ENCODE measurements at places on chromosomes 5 and 9.

DNA sequence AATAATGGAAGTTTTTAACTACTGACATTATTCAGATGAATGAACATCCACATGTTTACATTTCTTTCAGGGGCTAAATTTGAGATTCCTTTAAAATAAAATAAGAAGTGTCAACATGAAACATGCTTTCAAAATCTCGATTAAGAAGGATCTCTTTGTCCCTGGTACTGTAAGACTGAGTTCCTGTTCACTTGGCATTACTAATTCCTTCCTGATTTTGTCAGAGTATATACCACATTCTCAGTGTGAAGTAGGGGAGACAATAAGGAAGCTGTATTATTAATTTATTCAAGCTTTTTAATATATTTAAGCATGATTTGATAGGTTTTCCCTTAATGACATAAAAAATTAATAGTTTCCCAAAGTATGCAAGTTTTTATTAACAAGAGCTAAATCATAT, 81.5 kb upstream of the GRHPR start:
- no peak for DNase-seq

- DNase-seq = no peak
These were observed 38.9 kb downstream of the TPPP start for GRCh38 chr5:654071-654778.

GRCh38 chr9:135992486-135993408, 31.6 kb upstream of the UBAC1 start:
- no peak for DNase-seq

GRCh38 chr5:73438645-73439470, 9.7 kb downstream of the FOXD1 start:
- DNase-seq = no peak

DNA sequence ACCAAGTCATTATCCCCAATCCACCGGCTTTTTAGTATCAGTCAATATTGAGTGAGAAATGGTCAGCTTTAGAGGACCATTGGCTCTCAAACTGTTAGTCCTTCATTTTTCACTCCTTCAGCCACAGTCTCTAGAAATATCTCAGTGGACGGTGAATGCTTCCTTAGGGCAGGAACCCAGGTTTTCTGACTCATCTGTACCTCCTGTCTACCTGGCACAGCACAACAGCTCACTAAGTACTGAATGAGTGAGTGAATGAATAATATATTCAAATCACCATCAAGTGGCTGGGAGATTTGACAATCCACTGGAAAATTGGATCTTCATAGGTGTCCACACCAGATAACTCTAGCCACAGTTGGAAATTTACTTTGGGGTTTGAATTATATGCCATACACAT, 609.5 kb upstream of the CLINT1 start:
- DNase-seq = no peak

DNA sequence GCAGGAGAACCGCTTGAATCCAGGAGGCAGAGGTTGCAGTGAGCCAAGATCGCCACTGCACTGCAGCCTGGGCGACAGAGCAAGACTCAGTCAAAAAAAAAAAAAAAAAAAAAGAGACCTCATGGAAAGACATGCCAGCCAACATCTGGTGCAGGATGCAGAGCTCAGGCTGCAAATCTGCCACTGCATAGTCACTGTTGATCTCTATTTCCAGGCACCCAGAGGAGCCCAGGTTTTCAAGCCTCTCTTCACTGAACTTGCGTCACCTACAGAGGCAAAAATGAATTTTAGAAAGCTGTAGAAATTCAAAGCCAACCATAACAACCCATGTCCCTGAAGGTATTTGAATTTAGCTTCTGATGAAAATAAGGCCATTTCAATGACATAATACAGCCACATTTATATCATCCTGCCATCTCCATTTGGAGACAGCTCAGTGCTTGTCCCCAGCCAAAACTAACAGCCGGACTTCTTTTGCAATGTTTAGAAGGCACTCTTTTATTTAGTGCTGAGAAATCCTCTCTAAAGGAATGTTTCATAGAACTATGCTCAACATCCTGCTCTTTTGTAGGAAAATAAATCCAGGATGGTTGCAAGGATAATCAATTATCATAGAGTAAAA, 113.3 kb downstream of the SNX18 start:
- no peak for DNase-seq

- peak; percentile 34 for DNase-seq
These were observed 36.2 kb upstream of the ANKRD55 start for GRCh38 chr5:56269216-56269927.

GRCh38 chr9:4861145-4861544, 68.4 kb downstream of the RCL1 start:
- DNase-seq = no peak

DNA sequence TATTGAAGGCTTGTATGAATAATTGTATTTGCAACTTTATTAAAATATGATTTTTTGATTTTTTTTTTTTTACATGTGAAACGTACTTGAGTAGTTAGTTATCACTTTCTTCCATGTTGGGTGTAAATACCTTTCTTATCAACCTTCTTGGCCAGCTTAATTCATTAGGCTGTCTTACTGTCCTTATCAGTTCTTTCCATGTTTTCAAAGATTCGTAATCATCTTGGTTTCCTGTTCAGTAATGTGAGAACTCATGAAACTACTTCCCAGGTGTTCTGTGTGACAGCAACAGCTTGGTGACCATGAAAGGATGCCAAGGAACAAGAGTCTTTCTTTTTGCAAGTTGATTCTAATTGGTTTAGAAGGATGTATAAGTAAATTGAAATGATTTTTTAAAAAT, 100.0 kb downstream of the ADGRV1 start:
- no peak for DNase-seq

- no peak for DNase-seq
These were observed 17.8 kb downstream of the FBXO38 start for GRCh38 chr5:148401604-148402003.

- no peak for DNase-seq
These were observed 112.2 kb downstream of the ZNF608 start for GRCh38 chr5:124634228-124634739.

DNA sequence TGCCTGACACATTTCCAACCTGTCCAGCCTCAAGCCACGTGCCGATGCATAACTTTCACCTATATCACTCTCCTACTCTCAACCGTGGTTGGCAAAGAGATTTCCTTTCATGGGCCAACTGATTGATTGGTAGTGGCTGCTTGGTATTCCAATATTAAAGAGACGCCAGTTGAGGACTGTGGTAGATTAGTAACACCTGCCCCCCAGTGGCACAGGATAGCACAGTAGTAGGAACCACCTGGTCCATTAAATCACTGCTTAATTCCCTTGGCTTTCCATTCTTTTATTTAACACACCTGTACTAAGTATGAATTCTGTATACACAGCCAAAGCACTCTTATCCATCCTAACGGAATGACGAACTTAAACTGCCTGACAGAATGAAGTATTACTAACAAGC, 19.1 kb upstream of the FOXB2 start:
- DNase-seq = no peak

DNA sequence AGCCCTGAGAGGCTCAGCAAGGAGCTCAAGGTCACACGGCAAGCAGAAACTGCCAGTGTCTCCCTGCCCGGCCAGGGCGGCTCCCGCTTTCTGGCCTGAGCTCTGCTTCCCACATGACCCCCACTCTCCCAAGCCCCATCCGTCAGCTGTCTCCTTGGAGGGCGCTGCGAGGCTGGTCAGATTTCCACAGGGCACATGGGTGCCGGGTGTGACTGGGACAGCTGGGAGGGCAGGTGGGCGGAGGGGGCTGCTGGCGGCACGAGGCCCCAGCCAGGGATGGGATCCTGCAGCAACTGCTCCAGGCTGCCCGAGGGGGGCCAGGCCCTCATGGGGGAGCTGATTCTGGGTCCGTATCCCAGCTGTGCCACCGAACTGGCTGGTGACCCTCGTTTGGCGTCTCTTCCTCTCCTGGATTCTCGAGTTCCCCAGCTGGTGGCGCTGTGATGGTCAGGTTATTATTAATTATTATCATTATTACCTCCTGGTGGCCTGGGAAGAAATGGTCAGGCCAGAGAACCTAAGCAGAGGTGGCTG, 12.9 kb upstream of the WDR38 start:
- DNase-seq = no peak

- no peak for DNase-seq
These were observed 1699.3 kb upstream of the CDH9 start for GRCh38 chr5:28737682-28738081.

DNA sequence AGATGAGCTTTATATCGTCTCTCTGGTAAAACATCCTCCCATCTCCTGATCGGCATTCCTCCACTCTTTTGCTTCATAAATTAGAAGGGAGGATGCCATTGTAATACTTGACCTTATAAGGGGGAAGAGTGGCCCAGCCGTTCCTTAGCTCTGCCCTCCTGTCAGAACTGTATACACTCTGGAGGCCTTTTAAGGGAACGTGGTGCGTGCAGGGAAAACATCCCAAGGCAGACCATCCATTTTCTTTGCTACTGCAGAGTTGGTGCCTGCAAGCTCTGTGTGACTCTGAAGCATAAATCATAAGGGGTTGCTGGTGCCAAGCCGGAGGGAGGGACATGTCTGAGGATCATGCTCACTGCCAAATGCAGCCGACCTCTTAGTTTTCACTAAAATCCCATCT, 90.4 kb downstream of the PGM5 start:
- no peak for DNase-seq

- DNase-seq = no peak
These were observed 409.4 kb downstream of the DMRTA1 start for GRCh38 chr9:22855980-22856379.

GRCh38 chr5:142888469-142889085, 118.4 kb downstream of the ARHGAP26 start:
- peak; percentile 17 for DNase-seq

DNA sequence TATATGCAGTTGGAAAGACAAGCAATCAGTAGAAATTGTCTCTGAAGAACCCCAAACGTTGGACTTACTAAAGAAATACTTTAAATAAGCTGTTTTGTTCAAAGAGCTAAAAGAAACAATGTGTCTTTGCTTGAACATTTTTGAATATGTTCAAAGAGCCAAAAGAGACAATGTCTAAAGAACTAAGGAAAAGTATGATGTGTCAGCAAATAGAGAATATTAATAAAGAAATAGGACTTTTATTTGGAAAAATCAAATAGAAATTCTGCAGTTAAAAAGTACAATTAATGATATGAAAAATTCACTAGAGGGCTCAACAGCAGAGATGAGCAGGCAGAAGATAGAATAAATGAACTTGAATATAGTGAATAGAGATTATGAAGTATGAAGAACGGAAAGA, 19.2 kb downstream of the TAS2R1 start:
- no peak for DNase-seq

GRCh38 chr9:109108318-109108717, 11.4 kb downstream of the TMEM245 start:
- no peak for DNase-seq

DNA sequence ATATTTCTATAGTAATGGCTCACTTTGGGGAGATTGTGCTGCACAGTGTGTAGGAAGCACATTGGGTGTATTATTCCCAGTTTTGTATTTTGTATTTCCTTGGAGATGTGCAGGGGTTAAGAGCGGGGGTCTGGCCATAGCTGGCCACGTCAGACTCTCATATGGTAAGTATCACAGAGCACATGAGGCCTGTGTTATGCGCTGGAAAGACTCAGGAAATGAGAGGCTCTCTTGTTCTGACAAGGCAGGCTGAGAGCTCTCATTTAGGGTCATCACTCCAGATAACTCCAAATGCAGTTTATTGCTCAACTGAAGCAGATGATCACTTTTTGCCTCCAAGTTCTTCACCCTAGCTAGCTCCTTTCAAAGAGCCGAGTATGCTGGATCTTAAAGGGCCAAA, 205.7 kb downstream of the NTRK2 start:
- no peak for DNase-seq

- no peak for DNase-seq
These were observed 6.4 kb downstream of the FPGS start for GRCh38 chr9:127809002-127809539.

DNA sequence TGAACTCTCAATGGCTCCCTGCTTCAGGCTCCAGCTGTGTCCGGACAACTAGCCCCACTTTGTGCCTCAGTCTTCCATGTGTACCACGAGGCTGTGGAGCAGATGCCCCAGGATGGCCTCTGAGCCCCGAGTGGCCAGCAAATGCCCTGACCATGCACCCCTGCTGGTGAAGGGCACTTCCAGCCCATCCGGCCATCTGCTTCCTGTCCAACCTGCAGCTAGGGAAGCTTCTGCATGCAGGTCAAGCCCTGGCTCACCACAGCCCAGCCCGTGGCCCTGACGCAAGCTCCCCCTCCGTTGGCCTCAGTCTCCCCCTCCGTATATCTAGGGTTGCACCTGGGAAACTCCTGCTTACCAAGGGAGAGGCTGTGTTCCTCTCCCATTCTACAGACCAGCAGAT, 4.8 kb downstream of the NINJ1 start:
- DNase-seq = no peak

DNA sequence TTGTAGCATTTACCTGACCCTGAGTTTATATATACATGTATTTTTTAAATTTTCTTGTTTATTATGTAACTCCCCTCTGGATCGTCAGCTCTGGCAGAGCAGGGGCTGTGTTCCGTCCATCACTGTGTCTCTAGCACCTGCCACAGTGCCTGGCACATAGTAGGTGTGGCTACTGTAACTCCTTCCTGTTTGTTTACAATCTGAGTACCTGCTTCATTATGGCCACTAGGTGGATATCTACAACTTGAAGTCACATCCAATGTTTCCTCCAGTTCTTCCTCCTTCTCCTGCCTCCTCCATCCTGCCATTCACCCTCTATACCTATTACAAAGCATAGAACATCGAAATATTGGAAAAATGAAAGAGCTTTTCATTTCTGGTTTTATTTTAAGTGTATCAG, 14.2 kb upstream of the PPP1R2B start:
- DNase-seq = no peak

DNA sequence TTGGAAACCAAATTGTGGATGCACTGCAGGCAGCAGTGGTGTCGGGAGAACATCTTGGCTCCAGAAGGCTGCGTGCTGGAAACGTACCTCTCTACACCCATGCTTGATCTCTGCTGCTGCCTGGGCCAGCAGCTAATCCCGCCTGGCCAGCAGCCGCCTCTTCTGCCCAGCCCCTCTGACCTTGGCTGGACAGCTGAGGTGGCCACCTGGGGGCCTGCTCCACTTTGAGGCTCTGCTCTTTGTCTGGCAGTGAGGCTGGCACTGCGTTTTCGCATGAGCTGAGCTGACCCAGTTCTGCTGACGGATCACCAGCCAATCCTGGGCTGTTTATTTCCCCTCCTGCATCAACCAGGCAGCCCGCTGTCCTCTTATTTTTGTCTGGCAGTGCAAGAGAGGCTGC, 154.9 kb downstream of the TENT4A start:
- DNase-seq = no peak

- DNase-seq = no peak
These were observed 920.3 kb downstream of the CDH18 start for GRCh38 chr5:19067741-19068140.

- no peak for DNase-seq
These were observed 51.0 kb downstream of the IARS1 start for GRCh38 chr9:92242260-92243136.

All from Jurkat, Clone E6-1 (cell line).